ENCODE measurements at places on chromosomes 3 and 15. TPM values are rescaled to one million over a fixed set of nuclear protein-coding genes. Genes with fewer than 3 reads are reported as not detected.

GRCh38 chr3:8990266-8991215 lies 27.3 kb upstream of the RAD18 start:
- DNase-seq = peak; percentile 53

DNA sequence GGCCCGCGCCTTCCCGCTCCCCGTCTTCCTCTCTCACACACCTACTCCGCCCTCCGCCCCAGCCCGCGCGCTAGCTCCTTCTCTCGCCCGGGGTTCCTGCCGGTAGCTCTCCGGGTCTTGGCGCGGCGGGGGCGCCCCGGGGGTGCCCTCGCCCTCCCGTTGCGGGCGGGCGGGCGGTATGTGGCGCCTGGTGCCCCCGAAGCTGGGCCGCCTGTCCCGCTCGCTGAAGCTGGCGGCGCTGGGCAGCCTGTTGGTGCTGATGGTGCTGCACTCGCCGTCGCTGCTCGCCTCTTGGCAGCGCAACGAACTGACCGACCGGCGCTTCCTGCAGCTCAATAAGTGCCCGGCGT lies 507 bp downstream of the DIPK2A start:
- no peak for DNase-seq

- DNase-seq = no peak
Observed at GRCh38 chr3:155197786-155198185, 95.7 kb downstream of the STRIT1 start.

GRCh38 chr3:103082501-103082900 lies 647.7 kb downstream of the ZPLD1 start:
- no peak for DNase-seq

- DNase-seq = no peak
Observed at GRCh38 chr3:128879991-128880390, 571 bp downstream of the ACAD9 start.

GRCh38 chr15:37773111-37773860 lies 161.2 kb upstream of the TMCO5A start:
- DNase-seq = no peak

DNA sequence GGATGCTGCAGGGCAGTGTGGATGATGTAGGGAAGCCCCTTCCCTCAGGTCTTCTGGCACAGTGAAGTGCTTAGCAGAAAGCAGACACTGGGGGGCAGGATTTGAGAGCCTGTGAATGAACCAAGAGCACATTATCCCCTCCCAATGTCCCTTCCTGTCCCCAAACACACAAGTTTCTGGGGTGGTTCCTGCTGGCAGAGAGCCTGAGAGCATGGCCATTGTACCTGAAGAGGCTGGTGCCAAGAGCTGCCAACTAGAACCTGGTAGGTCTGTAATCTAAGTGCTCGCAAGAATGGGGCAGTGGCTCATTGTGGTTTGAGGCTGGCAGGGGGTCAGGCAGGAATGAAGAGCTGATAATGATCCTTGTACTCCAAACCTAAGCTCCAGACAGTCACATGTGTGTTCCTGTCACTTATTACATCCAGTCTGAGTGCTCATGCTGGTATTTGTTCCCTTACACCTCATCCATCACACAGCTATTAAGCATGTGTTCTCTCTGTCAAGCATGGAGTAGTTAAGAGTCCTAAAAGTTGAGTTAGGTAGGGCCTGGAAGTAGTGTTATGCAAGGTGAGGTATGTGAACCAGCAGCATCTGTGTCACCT lies 6.7 kb upstream of the CCR1 start:
- DNase-seq = no peak

- no peak for DNase-seq
Observed at GRCh38 chr15:47955021-47955420, 165.8 kb upstream of the SLC24A5 start.

DNA sequence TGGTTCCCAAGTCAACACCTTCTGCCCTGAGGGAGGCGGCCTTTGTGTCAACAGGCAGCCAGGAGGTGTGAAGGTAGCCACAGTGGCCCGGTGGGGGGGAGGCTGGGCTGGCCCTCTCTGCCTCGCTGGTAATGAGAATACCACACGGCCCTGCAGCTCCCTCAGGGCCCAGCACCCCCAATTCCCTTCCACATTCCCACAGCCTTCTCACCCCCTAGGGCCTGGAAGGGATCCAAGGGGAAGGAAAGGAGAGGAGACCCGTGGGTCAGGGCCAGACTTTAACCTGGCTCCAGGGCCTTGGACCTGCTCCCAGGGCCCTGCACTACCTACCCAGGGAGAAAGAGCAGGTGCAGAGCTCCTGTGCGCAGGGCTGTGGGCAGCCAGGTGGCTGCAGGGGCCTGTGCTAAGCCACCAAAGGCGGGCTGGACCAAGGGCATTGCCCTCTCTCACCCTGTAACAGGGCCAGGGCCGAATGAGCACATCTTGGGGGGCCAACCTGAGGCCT lies 8.7 kb upstream of the MESP2 start:
- DNase-seq = no peak

DNA sequence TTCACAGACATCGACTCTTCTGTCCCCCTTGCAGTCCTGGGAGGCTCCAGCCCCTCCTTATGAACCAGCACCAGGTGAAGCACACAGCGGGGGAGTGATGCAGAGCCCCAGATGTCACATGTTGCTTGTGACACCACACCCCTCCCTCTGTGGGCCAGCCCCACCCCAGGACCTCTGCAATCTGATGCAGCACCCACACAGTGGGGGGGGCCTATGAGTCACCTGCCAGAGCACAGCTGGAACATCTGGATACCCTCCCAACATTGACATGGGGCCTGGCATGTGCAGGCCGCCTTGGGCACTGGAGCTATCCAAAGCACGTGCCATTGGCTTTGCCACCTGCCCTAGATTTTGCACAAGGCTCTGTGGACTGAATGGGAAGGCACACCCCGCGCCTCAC lies 70.5 kb downstream of the FEM1B start:
- no peak for DNase-seq

DNA sequence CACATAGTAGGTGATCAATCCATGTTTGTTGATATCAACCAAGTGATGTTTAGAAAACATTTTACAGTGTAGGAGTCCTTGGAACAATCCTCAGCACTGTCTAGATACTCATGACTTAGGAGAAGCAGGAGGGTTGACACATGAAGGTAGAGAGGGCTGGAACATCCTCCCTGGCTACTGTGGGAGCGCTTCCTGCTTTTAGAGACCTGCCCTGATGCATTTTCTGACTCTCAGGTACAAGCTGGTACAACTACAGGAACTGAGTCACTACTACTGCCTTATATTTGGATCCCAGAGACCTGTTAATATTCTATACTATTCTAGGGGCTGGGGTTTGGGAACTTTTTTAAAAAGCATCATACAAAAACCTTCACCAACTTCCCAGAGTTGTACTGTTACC lies 20.1 kb downstream of the GPR156 start:
- no peak for DNase-seq

DNA sequence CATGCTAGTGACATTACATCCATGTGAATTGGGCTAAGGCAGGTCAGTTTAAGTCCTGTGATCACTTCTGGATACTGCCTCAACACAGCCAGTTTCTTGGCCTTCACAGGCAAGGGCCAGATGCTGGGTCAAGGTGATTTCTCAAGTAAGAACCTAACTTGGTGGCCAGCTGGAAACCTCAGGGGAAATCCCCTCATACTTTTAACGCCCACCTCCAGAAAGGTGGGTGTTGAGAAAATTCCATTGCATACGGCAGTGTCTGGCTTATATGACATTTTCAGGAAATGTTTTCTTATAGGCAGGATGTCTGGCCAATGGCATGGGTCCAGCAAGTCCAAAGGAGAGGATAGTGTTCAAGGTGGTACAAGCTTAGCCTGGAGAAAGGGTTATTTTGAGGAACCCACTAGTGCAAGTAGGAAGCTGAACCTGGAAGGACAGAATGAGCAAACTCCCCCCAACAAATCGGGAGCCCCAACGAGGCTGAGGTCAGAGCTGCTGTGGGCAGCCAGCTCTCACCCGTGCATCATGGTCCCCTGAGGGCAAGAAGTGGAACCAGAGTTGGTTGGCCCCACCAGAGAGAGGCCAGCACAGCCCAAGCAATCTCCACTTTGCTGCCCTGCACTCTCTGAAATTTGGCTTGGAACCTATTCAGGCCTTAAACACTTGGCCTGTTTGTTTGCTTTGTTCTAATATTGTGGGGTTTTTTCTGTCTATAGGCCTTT lies 135.4 kb downstream of the PDE8A start:
- DNase-seq = no peak

DNA sequence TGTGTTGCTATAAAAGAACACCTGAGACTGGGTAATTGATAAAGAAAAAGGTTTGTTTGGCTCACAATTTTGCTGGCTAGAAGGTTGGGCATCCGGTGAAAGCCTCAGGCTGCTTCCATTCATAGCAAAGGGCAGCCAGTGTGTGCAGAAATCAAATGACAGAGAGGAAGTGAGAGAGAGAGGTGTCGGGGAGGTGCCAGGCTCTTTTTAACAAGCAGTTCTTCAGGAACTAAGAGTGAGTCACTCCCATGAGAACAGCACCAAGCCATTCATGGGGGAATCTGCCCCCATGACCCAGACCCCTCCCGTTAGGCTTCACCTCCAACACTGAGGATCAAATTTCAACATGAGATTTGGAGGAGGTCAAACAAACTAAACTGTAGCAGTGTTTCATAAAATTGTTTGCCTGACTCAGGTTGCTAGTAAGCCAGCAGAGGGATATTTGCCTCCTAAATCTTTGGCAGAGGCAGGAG lies 4.5 kb upstream of the PARP15 start:
- DNase-seq = peak; percentile 37

DNA sequence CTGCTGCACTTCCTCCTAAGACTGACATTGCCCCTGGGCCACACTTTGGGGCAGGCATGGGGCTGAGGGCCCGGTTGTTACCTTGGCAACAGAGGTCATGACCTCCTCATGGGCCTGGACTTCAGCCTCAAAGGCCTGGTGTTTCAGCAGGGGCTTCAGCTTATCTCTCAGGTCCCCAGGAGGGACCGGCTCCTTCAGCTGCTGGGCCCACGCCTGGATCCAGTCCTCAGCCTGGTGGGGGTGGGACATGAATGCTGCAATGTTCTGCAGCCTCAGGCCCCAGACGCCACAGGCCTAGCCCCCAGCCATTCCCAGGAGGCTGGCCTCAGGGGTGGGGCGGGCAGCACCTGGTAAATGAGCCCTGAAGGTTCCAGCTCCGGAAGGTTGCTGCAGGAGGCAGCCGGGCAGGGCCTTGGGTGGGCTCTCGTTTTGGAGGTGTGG lies 27.6 kb downstream of the SPTBN5 start:
- DNase-seq = no peak

- DNase-seq = no peak
Observed at GRCh38 chr3:155102329-155102728, 22.2 kb downstream of the MME start.

DNA sequence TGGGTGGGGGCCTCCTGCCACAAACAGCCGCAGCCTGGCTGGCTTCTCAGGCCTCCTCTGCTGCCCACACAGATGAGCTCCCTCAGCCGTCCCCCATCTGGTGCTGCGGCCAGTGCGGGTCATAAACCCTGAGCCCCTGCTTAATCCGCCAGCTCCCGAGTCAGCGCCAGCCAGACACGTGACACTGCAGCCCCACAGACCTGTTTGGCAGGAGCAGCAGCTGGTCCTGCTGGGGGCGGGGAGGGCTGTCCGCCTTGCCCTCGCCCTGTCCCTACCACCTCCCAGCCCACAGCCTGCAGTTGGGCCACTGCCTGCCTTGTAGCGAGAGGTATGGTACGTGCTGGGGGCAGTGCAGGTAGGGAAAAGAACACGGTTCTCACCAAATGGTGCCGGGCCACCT lies 86.2 kb downstream of the IQSEC1 start:
- DNase-seq = peak; percentile 13

The TOPBP1 gene
- total RNA-seq = 11.9 TPM

The SPATA12 gene
- total RNA-seq = not detected

The RASGRP1 gene
- total RNA-seq = 4.1 TPM

The GABRA5 gene
- not detected for total RNA-seq

The PARP3 gene
- total RNA-seq = 11.6 TPM

The SNX33 gene
- total RNA-seq = 37.3 TPM

The CPNE9 gene
- not detected for total RNA-seq

The NEDD4 gene
- 12.6 TPM for total RNA-seq

The GOLGA8Q gene
- total RNA-seq = 1.3 TPM

The SNTN gene
- 1.8 TPM for total RNA-seq
